Caki2 (cell line): ENCODE measurements at places on chromosomes 13 and 19.

DNA sequence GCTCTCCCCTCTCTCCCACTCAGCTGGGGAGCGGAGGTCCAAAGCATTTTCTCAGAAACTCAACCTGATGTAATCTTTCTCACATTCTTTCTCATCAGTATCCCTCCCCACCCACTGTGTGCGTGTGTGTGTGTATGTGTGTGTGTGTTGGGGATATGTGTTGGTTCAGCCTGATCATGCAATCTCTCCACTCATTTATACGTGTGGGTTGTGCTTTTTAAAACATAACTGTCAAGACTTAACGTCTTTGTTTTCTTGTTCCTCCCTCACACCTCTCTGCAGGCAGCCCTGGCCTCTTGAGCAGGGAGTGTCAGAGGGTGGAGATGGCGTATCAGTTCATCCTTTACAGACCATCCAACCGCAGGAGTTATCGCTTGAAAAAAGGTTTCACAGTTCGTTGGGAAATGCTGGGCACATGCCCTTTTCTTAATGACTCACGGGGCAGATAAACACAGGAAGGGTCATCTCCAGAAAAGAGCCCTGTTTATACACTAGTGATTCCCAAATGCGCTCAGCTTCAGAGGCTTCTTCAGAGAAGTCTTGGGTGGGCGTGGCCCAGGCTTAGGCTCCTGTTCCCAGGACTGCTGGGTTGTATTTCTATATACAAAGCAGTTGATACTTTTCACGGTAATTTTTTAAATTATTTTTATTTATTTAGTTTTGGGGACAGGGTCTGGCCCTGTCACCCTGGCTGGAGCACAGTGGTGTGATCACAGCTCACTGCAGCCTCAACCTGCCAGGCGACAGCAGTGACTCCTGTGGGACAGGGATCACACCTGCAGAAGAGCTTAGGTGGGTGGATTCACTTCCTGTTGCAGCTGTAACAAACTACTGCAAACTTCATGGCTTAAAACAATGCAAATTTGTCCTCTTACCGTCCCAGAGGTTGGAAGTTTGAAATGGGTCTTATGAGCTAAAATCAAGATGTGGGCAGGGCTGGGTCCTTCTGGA lies 60.3 kb downstream of the CCDC70 start:
- DNase-seq = peak; percentile 91

GRCh38 chr13:36882829-36883390 lies 37.1 kb downstream of the SMAD9 start:
- DNase-seq = no peak

- no peak for DNase-seq
Observed at GRCh38 chr13:77702366-77702765, 4.9 kb downstream of the SLAIN1 start.

GRCh38 chr13:106424805-106425204 lies 110.7 kb downstream of the EFNB2 start:
- DNase-seq = peak; percentile 18

DNA sequence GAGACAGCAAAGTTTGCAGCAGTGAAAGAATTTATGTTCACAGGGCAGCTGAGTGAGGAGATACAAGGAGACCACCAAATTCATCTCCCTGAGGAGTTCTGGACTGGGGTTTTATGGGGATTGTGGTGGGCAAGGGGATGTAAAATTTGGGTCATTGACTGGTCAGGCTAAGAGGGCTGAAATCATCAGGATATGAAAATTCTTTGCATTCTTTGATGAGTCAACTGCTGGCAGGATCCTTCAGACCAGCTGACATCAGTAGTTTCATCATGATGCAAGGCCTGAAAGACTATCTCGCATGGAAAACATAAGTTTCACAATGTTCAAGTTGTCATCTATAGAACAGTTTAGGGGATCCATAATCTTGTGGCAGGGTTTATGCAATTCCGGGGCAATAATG lies 869.5 kb upstream of the PCDH9 start:
- DNase-seq = peak; percentile 21

GRCh38 chr19:57615346-57615745 lies 1.3 kb downstream of the ZNF134 start:
- peak; percentile 27 for DNase-seq

- DNase-seq = no peak
Observed at GRCh38 chr13:44412346-44412935, 38.8 kb downstream of the SERP2 start.

GRCh38 chr19:38792250-38793111 lies 3.5 kb downstream of the LGALS7B start:
- DNase-seq = no peak

DNA sequence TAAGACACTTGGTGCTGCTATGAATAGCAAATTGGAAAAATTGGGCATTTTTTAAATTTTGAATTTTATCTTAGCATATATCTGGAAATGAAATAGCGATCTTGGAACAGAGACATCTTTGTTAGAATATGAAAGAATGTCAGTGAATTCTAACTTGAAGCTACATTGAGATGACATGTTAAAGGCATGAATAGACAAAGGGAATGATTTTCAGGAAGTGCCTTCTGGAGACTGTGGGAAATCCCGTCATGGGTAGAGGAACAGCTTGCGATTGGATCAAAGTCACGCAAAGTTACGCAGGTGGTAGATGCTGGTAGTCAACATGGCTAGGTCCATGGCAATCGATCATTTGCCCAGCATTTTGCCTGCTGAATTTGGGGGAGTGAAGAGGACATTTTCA lies 43.5 kb downstream of the LRCH1 start:
- DNase-seq = no peak

- DNase-seq = no peak
Observed at GRCh38 chr13:87208636-87209035, 462.5 kb upstream of the SLITRK5 start.

DNA sequence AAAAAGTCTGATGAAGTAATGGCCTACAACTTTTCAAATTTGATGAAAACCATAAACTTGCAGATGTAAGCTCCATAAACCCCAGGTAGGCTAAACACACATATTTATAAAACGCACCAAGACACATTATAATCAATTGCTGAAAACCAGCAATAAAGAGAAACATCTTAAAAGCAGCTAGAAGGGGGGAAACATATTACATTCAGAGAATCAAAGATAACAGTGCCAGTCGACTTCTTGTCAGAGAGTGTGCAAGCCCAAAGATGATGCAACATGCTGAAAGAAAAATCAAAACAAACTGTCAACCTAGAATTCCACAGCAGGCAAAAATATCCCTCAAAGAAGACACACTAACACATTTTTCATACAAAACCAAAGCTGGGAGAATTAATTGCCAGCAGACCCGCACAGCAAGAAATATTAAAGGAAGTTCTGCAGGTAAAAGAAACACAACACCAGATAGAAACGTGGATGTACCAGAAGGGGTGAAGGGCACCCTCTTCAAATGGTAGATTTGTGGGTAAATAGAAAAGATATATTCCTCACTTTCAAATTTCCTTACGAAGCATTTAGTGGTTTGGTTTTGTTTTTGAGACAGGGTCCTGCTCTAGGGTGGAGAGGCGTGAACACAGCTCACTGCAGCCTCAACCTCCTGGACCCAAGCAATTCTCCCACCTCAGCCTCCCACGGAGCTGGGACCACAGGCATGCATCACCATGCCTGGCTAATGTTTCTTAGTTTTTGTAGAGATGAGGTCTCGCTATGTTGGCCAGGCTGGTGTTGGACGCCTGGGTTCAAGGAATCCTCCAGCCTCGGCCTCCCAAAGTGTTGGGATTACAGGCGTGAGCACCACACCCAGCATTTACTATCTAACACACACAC lies 16.5 kb upstream of the ATP1A3 start:
- no peak for DNase-seq

DNA sequence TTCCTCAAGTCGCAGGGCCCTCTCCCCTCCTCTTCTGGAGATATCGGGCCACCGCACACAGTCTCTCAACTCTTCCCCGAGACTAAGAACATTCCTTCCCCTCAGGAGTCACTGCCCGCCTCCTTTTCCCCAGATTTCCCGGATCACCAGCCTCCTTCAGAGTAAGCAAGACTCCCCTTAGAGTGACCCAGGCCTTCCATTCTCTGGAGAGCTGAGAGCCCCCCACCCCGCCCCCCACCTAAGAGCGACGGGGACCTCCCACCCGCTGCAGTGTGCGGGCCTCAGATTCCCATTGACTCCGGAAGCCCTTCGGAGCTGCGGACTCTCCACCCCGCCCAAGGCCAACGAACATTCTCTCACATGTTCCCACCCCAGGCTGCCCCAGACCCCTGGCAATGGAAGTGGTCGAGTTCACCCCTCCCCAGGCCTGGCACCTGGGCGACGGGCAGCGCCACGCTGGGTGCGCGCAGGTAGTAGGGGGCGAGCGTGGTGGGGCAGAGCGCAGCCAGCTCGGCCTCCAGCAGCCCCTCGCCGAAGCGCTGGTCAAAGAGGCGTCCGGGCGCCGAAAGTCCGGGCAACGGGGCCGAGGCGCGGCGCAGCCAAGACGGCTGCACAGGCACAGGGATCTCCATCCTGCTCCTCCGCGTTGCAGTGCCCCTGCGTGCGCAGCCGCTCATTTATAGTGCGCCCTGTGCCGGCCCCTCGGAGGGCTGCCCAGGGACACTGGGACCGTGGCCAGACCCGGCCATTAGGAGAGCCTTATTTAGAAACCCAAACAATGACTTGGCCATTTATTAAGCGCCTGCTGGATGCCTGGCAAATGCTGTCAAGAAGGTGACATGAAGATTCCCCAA lies at the start of gene HSPB6:
TSS of gene HSPB6 (minus strand) at position 653 of the 854 bp plus-strand sequence. CDS start at position 632, 21 bp downstream.
- DNase-seq = no peak

GRCh38 chr19:18972301-18972811 lies 31.3 kb upstream of the HOMER3 start:
- DNase-seq = no peak

GRCh38 chr13:109436841-109437240 lies 349.5 kb downstream of the IRS2 start:
- DNase-seq = no peak

- DNase-seq = peak; percentile 98
Observed at GRCh38 chr19:14434543-14435319, 1.6 kb downstream of the PKN1 start.

- no peak for DNase-seq
Observed at GRCh38 chr13:82076496-82076895, 1735.6 kb upstream of the SPRY2 start.

GRCh38 chr19:677601-678436 lies 1.6 kb downstream of the FSTL3 start:
- peak; percentile 46 for DNase-seq

DNA sequence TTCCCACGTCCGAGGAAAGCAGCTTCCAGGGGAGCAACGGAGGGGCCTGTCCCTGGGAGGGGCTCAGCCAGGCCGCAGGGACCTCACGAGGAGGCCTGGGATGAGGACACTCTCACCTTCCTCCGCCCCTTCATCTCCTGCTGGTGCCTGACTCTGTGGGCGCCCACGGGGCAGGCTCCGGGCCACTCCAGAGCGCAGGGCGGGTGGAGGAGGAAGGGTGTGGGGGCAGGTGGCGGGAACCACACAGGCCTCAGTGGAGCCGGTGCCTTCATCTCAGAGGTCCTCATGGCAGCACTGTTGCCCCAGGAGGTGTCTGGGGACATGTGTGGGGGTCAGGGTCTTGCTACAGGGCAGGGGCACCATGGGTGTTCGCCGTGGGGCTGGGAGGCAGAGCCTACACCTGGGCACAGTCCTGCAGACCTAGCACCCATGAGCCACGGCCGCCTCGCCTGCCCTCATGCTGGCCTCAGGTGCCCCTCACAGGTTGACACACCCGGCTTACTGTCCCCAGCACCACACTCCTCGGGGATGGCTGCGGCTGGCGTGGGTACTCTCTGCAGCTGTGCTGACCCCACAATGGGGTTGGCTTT lies 10.1 kb upstream of the TMEM255B start:
- no peak for DNase-seq

DNA sequence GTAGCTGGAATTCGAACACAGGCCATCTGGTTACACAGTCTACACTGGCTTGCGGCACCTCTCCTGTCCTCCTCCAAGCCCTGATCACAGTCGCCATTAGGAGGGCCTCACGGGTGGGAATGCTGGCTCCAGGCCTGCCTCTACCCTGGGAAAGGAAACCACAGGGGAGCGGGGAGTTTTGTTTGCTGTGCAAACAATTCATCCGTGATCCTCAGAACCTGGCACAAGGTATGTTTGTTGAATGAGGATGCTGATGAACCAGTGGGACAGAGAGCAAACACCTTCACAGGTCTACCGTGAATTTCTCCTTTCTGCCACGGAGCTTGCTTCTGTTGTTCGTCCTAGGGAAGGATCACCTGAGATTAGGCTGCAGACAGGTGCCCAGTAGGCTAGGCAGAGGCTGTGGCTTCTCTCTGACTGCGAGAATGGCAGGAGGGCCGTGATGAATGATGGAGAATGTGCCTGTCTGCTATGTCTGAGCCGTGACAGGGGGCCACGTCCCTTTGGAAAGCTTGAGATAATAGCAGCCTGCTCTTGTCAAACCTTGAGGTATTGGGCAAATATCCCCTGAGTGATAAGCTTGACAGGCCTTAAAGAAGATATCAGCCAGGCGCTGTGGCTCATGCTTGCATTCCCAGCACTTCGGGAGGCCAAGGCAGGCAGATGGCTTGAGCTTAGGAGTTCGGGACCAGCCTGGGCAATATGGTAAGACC lies 36.7 kb downstream of the PIN1 start:
- DNase-seq = no peak

DNA sequence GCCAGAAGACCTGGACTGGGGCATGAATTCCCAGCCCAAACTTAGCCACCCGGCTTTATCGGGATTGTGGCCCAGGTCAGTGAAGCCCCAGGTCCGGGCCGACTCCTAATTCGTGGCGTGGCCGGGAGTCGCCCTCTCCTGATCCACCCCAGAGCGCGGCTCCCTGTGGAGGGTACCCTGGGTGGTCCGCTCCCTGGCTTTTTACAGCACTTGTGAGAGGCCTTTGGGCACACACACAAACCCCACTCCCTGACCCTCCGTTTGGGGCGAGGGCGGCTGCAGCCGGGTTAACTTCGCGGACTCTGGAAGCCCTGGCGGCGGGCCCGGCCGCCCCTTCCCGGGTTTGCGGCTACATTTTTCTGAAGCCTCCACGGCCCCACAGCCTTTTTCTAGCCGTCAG lies 56.4 kb downstream of the ZNF568 start:
- DNase-seq = no peak

DNA sequence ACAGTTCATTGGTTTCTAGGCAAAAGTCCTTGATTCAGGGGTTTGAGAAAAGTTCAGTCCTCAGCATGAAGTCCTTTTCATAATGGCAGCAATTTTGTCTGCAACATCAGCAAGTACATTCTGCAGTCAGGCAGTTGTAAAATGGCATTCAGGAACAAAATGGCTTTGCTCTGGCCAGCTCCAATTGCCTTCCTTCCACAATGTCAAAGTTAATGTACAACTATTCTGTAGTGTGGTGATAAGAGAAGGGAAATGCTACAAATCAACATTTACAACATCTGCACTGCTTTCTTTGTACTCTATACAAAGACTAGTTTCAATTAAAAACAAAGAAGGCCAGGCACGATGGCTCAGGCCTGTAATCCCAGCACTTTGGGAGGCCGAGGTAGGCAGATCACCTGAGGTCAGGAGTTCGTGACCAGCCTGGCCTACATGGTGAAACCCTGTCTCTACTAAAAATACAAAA lies 1.8 kb upstream of the NEK3 start:
- DNase-seq = no peak

- no peak for DNase-seq
Observed at GRCh38 chr13:66344805-66345517, 885.2 kb downstream of the PCDH9 start.

GRCh38 chr13:114130837-114131582 lies 1.4 kb downstream of the RASA3 start:
- DNase-seq = peak; percentile 64

- DNase-seq = no peak
Observed at GRCh38 chr13:96072392-96072791, 17.5 kb upstream of the HS6ST3 start.

GRCh38 chr19:15812060-15812722 lies 3.3 kb downstream of the OR10H1 start:
- no peak for DNase-seq

GRCh38 chr13:37109051-37109678 lies 3.7 kb upstream of the CSNK1A1L start:
- peak; percentile 3 for DNase-seq

GRCh38 chr13:20294497-20294896 lies 62.4 kb upstream of the GJB6 start:
- DNase-seq = no peak
